ENCODE measurements at places on chromosomes 5 and 9.

DNA sequence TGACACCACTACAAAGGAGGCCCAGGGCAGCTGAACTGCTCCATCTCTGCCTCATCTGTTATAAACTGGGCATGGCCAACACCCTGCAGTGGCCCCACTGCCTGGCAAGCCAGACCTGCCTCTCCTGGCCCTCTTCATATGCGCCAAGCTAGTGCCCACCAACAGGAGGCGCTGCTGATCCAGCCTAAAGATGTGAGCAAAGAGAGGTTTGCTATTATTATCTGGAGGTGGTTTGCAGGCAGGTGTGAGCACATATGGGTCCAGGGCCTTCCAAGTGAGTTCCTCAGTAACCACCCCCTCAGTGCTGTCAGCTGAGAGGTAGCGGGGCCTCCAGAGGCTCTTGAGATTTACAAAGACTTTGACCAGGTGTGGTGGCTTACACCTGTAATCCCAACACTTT, 232.2 kb downstream of the SYK start:
- DNase-seq, result no peak

GRCh38 chr9:84839541-84839940, 170.0 kb downstream of the NTRK2 start:
- DNase-seq, result peak; percentile 75

- DNase-seq, result no peak
Observed at GRCh38 chr9:137506274-137506673, 43.9 kb downstream of the PNPLA7 start.

GRCh38 chr9:85178474-85178873, 508.9 kb downstream of the NTRK2 start:
- DNase-seq, result no peak

DNA sequence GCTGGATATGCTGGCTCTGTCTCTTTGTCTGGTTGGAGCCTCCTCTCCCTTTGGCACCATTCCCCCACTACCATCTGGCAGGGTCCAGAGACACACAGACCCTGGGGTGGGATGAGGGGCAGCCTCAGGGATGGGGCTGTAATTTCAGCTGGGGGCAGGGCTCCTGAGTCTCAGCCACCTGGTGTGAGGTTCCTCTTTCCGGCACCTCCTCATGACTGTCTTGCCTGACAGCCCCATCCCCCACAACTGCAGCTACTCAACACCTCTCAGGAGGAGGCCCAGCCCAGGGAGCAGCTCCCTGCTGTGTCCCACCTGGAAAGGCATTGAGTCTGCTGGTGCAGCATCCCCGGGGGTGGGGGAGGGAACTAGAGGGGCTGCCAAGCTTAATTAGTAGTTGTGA, 11.7 kb upstream of the RPS14 start:
- no peak for DNase-seq

- DNase-seq, result no peak
Observed at GRCh38 chr9:101265261-101265660, 119.5 kb downstream of the BAAT start.

- no peak for DNase-seq
Observed at GRCh38 chr9:101453776-101454570, 18.4 kb upstream of the ALDOB start.

DNA sequence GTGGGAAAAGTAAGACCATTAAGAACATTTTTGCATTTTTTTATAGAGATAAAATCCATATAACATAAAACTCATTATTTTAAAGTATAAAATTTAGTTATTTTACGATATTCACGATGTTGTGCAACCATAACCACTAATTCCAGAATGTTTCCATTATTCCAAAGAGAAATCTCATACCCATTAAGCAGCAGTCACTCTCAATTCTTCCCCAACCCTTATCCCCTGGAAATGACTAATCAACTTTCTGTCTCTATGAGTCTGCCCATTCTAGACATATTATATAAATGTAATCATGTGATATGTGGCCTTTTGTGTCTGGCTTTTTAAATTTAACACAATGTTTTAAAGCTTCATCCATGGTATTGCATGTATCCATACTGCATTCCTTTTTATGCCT, 115.6 kb upstream of the ADAMTSL1 start:
- DNase-seq, result no peak

GRCh38 chr9:129889941-129890717, 54.9 kb downstream of the USP20 start:
- DNase-seq, result peak; percentile 23

DNA sequence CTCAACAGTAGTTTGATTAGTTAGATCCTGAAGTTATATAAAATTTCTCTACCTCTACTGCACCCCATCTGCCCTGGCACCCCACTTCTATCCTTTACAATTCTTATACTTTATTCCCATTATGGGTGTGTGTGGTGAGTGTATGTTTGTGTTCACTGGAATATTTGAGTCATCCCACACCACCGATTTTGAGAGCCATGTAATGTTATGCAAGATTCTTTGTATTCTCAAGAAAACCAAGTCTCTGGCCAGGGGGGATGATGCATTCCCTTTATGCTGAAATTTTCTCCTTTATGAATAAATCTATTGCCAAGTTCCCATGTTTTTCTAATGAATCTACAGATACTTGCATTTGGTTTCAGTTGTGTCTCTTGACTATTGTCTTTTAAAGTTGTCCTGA, 266.8 kb downstream of the ARHGEF28 start:
- no peak for DNase-seq

- peak; percentile 41 for DNase-seq
Observed at GRCh38 chr5:119269061-119269944, 86.5 kb upstream of the TNFAIP8 start.

All from right hindlimb (tissue), 1 donor.